Chondrocyte (in vitro differentiated cells): ENCODE measurements at places on chromosomes 16 and 17. TPM values are rescaled to one million over a fixed set of nuclear protein-coding genes. Genes with fewer than 3 reads are reported as not detected.

Gene PLEKHH3
- total RNA-seq = 23.7 to 41.5 TPM (median 38.7 TPM) in 3 replicates

Gene ZCCHC14
- 28.0 to 29.6 TPM (median 29.6 TPM) in 3 replicates for total RNA-seq

Gene ESRP2
- 0.42 to 0.44 TPM in 2 of 3 replicates, not detected in the other for total RNA-seq

Gene GAST
- not detected in 3 replicates for total RNA-seq

Gene PIMREG
- total RNA-seq = 5.2 to 7.4 TPM (median 7.0 TPM) in 3 replicates

Gene VTN
- total RNA-seq = 0.31 to 0.55 TPM (median 0.41 TPM) in 3 replicates

Gene ODAD4
- 0.70 to 0.99 TPM (median 0.77 TPM) in 3 replicates for total RNA-seq

Gene CCL1
- total RNA-seq = not detected in 3 replicates

Gene TM4SF5
- not detected in 3 replicates for total RNA-seq

Gene TBC1D28
- total RNA-seq = not detected in 3 replicates

Gene PRSS33
- not detected in 3 replicates for total RNA-seq

Gene PPP1R1B
- total RNA-seq = 0.12 to 0.75 TPM in 2 of 3 replicates, not detected in the other

Gene SPNS2
- total RNA-seq = 0.70 to 0.87 TPM in 2 of 3 replicates, not detected in the other

Gene GRAP
- total RNA-seq = 0.13 to 0.35 TPM in 2 of 3 replicates, not detected in the other

Gene CA7
- not detected in 3 replicates for total RNA-seq
